ENCODE measurements at places on chromosomes 11 and 22.
A peak's percentile ranks its signal among the peaks of the same experiment; 100 is the strongest.

- DNase-seq = no peak
Observed at GRCh38 chr22:35866651-35867050, 149.0 kb downstream of the APOL5 start.

DNA sequence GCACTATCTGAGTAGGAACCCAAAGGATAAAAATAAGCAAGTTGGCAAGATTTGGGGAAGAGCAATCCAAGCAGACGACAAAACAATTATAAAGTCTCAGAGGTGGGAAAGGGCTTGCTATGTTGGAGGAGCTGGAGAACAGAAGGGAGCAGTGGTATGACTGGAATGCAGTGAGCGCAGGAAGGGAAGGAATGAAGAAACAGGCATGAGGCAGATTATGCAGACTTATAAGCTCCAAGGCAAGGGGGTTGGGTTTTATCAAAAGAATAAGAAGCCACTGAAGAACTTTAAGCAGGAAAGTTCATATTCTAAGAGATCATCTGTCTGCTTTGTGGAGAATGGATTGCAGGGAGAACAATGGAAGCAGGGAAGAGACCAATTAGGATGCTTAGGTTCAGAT lies 31.7 kb downstream of the PGM2L1 start:
- DNase-seq = no peak

DNA sequence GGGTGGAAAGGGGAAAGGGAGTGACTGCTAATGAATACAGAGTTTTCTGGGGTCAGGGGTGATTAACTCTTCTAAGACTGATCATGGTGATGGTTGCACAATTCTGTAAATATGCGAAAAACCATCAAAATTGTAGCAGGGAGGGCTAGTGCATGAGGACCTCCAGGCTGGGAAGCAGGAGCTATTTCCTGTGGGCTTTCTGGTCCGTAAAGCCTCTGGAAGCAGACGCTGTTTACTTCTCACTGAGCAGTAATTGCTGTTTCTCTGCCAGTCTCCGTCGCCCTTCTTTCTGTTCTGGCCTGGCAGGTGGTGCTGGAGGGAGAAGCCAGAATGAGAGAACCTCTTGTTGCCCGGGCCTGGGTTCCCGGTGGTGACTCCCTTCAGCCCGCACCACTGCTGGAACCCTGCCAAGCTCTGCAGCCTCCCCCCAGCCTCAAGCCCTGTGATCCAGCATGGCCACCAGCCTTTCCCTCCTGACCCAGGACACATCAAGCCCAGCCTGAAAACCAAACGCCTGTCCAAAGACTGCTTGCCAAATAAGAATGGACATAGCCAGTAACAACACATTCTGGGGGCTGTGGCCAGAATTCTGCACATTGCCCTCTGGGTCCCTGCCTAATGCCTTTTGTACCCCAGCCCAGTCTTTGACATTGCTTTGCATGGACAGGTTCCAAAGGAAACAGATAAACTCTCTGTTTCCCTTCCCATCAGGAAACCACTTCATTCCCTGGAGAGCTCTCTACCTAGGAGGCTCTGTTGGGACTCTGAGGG lies 201.0 kb upstream of the NAV2 start:
- no peak for DNase-seq

DNA sequence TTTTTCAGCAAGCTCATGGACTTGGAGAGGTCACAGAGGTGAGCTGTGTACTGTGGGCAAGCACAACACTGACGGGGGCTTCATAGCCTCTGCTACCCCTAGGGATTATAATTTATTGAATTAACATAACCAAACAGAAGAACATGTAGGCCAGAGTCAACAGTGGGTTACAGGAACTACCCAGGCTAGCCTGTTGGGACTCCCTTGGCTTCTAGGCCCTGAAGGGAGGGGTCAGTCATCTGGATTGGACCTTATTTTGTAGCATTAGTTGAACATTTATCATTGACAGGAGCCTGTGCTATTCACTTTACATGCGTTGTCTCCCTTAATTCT lies 56.9 kb downstream of the KREMEN1 start:
- DNase-seq = no peak

DNA sequence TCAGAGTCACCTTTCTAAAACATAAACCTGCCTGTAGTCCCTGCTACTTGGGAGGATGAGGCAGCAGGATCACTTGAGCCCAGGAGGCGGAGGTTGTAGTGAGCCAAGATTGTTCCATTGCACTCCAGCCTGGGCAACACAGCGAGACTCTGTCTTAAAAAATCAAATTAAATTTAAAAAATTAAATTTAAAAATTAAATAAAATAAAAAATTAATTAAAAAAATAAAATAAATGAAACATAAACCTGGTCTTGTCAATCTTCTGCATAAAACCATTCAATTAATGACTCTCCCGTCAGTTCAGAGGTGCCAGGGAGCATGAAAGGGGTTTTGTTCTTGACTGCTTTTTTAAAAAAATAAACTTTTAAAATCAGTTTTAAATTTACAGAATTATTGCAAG lies 48.6 kb downstream of the CCDC83 start:
- DNase-seq = no peak

DNA sequence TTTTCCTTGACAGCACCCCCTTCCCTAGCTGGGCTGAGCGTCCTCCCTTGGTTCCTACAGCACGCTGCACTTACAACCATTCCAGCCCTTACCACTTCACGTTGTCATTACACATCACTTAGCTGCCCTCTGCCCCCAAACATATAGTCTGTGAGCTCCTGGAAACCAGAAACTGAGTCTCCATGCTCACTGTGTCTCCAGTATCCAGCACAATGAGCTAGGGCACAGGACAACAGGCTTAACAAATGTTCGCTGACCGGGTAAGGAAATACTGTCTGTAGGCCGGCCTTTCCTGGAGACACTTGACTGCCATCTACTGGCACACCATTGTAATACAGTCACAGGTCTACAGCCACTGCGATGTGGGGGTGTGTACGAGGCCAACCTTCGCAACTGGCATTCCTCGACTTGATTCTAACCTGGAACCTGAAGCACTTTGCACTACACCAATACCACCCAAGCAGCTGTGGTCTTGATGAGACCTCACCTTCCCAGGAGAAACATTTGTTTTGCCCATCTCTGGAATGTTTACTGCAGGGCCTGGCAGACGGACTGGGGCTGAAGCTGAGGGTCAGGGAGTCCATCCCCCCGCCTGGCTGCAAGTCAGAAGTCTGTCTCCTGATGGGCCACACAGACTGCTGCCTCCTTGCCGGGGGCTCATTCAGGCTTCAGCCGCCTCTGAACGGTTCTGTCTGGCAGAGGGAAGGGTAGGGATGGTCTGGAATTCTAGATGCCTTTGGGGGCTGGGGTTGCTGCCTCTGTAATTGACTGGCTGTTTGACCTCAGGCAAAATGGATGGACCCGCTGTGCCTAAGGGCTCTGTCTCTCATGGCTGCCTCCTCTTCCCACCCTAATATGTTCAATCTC lies 72.0 kb downstream of the SYN3 start:
- no peak for DNase-seq

- no peak for DNase-seq
Observed at GRCh38 chr22:33054001-33054675, 4.0 kb downstream of the SYN3 start.

- DNase-seq = no peak
Observed at GRCh38 chr22:36510966-36511881, 4.4 kb upstream of the FOXRED2 start.

- DNase-seq = no peak
Observed at GRCh38 chr11:134069426-134070341, 812 bp downstream of the JAM3 start.

DNA sequence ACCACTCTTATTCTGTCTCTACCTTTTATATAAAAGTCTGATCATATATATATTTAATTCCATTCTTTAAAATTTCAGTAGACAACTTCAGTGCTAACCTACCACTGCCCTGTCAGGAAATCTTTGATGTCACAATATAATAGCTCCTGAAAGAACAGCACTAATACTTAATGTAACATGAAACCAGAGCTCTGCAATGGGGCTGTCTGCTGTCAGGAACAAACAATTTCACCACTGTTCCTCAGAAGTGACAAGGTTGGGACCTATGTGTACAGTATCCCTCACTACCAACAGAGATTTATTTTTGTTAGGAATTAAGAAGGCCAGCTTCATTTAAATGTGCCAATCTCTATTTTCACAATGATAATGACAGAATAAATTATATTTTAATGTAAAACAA lies 165.5 kb upstream of the C11orf58 start:
- no peak for DNase-seq

DNA sequence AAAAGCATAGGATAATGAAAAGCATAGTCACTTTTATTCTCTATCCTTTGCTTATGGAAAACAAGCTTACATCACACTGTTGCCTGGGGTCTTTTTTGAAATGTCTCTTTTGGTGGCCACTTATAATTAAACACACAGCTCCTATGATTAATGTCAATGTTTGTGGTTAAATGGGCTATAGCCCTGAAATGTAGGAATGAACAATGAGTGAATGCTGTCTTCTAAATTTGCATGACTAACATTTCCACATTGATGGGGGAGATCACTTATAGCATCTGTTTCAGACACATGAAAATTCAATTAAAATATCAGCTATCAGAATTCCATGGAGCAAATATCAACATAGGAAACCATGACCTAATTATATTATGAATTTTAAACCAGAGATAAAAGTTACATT lies 171.4 kb upstream of the FAT3 start:
- DNase-seq = no peak

- no peak for DNase-seq
Observed at GRCh38 chr22:20531154-20531403, 23.7 kb downstream of the MED15 start.

GRCh38 chr11:77819921-77820564 lies 479 bp downstream of the RSF1 start:
- peak; percentile 17 for DNase-seq

DNA sequence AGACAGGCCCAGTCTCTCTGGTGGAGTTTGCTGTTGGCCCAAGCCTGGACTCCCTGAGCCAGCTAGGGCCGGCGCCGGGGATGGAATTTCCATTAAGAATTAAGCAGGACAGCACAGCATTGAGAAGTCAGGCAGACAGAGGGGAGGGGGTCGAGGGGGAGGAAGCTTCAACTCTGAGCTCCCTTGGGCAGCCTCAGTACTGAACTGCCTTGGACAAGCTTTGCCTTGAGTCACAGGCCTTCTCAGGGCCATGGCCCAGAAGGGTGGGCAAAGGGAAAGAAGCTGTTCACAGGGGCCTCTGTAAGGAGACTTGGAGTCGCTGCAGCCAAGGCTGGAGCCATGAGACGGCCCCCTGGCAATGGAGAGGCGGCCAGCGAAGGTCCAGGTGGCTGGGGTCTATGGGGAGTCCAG lies 2.6 kb upstream of the INSC start:
- no peak for DNase-seq

DNA sequence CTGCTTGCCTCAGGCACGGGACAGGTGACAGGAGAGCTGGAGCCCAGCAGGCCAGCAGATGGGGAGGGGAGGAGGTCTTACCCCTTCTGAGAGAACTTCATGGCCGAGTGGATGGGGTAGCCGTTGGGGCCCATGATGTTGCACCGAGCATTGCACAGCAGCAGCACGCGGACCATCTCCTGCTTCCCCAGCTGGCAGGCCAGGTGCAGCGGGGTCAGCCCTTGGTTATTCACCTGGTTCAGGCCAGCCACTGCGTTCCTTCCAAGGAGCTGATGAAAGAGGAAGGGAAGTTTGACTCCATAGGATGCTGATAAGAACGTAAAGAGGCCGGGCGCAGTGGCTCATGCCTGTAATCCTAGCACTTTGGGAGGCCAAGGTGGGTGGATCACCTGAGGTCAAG lies 29.4 kb upstream of the BAIAP2L2 start:
- DNase-seq = no peak

DNA sequence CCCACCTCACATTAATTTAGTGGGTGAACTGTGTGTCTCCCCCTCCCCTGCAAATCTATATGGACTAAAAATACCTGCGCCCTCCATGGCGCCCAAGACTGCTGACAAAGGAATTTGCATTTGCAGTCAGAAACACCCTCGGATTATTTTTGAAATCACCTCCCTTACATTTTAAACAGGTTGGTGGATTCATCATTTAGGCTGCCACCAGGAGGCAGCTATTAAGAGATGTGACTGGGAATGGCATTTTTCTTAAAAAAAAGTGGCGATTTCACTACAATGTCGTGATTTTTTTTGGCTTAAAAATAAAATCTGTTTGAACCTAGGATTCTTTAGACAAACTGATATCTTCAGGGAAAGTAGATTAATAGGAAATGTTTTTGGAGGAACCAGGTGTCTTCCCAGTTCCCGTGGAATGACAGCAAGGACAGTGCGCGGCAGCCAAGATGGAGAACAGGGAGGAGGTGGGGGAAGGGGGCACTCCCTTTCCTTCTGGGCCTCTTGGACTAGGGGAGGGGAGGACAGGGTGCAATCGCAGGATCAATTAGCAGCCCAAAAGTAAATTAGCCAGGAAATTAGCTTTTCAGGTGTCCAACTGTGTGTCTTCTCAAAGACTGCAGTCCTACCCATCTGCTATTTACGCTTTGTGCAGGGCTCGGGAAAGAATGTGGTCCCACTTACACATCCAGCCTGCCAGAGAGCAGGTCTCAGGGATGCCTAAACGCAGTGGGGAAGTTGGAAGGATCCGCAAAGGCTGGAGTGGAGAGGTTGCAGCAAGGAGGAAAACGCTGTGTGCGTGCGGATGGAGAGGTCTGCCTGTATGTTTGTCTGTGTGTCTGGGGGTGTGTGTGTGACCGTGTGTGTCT lies 496.4 kb downstream of the NTM start:
- DNase-seq = no peak

Data from activated CD8-positive, alpha-beta memory T cell treated with anti-CD3 and anti-CD28 coated beads for 1 hour (primary cell).